ENCODE measurements at places on chromosomes 6 and 20.
A peak's percentile ranks its signal among the peaks of the same experiment; 100 is the strongest.

DNA sequence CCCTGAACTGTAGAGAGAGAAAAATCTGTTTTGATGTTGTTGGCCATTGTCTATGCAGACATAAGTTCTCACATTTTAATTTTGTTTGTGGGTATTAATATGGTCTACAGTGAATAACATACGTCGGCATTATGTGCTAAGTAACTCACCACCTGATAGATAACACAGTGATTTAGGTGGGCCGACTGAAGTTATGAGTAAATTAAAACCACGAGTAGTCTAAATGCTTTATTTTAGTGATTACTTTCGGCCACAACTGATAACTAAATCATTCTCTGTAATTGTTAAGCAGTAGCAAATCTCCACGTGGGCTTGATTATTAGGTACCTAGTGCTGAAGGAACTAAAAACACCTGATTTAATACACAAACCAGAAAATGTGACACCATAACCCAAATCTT, 1.1 kb downstream of the DOP1A start:
- DNase-seq = no peak

- peak; percentile 27 for DNase-seq
Observed at GRCh38 chr20:32278199-32278643, 770 bp downstream of the KIF3B start.

GRCh38 chr6:107082045-107082444, 33.3 kb downstream of the BEND3 start:
- no peak for DNase-seq

DNA sequence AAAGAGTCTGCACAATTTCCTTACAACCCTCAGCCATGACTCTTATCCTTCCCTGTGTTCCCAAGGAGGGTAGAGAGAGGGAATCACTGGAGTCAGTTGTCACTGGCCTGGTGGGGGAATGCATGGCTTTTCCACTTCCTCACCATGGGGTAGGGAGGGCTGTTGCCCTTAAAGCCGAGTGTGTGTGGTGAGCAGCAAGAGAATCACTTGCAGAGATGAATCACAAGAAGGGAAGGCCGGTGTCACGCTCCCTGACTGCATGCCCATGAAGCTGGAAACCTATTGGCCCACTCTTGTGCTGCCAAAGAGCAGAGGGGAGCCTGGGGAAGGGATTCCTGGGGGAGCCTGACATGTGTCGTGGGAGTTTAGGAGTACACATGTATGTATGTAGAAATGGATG, 18.1 kb upstream of the BMP6 start:
- DNase-seq = no peak

DNA sequence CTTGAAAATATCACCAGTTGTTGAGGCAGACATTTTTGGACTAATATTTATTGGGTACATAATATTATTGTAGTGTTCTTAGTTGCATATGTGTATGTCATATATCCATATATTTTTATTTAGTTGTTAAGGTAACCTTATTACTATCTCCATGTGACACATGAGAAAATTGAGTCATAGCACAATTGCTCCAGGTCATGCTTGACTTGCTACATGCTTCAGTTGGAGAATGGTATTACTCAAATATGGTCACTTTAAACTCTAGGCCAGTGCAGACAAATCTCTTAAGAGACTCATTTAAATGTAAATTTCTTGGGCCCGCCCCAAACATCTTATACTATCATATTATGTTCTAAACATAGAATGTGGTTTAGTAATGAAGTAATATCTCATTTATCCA, 246.1 kb downstream of the RIMS1 start:
- no peak for DNase-seq

DNA sequence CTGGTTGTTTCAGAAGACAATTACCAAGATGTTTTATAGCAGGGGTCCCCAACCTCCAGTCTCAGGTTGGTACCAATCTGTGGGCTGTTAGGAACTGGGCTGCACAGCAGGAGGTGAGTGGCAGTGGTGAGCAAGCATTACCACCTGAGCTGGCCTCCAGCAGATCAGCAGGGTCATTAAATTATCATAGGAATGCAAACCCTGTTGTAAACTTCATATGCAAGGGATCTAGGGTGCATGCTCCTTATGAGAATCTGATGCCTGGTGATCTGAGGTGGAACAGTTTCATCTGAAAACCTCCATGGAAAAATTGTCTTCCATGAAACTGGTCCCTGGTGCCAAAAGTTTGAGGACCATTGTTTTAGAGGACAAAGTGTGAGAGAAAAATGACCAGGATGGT, 240.6 kb downstream of the GRM1 start:
- no peak for DNase-seq

- DNase-seq = no peak
Observed at GRCh38 chr20:20585146-20585545, 127.3 kb downstream of the RALGAPA2 start.

- no peak for DNase-seq
Observed at GRCh38 chr6:97717086-97717485, 434.1 kb upstream of the MMS22L start.

DNA sequence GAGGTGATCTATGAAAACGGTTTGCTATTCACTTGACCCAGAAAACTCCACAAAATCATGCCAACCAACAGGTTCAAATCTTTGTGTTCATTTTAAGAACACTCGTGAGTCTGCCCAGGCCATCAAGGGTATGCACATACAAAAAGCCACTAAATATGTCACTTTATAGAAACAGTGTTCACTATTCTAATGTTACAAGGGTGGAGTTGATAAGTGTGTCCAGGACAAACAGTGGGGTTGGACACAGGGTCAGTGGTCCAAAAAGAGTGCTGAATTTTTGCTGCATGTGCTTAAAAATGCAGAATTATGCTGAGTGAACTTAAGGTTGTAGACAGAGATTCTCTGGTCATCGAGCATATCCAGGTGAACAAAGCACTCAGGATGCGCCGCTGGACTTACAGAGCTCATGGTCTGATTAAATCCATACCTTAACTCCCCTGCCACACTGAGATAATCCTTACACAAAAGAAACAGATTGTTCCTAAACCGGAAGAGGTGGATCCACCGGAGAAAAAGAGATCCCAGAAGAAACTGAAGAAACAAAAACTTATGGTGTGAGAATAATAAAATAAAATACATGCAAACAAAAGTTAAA, 23.5 kb downstream of the KIAA0408 start:
- DNase-seq = no peak

- peak; percentile 90 for DNase-seq
Observed at GRCh38 chr20:10434832-10435812, at the start of gene SLX4IP. TSS of gene SLX4IP (plus strand) at chr20:10435305. CDS start at chr20:10458205, 22,900 bp downstream.

GRCh38 chr6:33417128-33417902, 592 bp downstream of the CUTA start:
- peak; percentile 40 for DNase-seq

Data from activated CD8-positive, alpha-beta T cell treated with anti-CD3 and anti-CD28 coated beads for 36 hours (primary cell).